Kidney capillary endothelial cell (primary cell): ENCODE measurements at places on chromosomes 5 and 9.

DNA sequence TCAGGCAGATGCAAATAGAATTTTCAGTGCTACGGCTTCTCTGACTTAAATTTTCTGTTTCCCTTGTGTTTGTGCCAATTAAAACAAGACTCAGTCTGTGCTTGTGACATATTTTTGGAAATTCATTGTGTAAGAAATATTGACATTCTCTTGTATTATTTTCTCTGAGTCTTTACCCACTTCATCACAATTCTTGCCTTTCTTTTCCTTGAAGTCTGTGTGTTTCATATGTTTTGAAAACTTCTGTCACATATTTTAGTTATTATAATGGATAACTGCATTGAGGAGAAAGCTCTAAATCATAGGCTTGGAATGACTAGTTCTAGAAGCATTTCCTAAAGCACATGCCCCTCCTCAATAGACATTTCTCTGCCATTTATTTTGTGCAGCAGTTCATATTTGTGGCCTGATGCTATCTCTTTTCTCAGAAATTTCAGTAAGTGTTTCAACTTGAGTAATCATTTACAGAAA, 206.6 kb downstream of the PALM2AKAP2 start:
- peak; percentile 78 for DNase-seq

GRCh38 chr5:87069974-87070608, 197.6 kb upstream of the RASA1 start:
- DNase-seq = peak; percentile 46

GRCh38 chr5:685262-686171, 7.6 kb downstream of the TPPP start:
- DNase-seq = no peak

DNA sequence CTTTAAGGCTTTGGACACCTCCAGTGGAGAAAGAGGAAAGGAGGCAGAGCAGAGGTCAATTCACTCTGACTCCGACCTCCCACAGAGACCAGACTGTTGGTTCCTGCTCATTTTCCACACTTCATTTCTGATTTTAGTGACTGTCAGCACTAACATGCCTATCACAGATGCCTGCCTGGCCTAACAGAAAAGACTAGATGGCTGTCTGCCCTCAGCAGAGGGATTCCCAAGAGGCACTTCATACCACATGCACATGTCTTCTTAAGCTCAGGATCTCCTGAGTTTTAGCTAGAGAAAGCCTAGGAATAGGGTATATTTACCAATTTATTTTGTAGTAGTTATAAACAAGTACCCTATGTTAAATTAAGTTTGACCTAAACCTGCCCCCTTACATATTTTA, 336.0 kb downstream of the ENC1 start:
- no peak for DNase-seq

- no peak for DNase-seq
Observed at GRCh38 chr5:128477944-128478343, 60.1 kb downstream of the FBN2 start.

- peak; percentile 9 for DNase-seq
Observed at GRCh38 chr5:174947548-174947947, 223.2 kb downstream of the MSX2 start.

DNA sequence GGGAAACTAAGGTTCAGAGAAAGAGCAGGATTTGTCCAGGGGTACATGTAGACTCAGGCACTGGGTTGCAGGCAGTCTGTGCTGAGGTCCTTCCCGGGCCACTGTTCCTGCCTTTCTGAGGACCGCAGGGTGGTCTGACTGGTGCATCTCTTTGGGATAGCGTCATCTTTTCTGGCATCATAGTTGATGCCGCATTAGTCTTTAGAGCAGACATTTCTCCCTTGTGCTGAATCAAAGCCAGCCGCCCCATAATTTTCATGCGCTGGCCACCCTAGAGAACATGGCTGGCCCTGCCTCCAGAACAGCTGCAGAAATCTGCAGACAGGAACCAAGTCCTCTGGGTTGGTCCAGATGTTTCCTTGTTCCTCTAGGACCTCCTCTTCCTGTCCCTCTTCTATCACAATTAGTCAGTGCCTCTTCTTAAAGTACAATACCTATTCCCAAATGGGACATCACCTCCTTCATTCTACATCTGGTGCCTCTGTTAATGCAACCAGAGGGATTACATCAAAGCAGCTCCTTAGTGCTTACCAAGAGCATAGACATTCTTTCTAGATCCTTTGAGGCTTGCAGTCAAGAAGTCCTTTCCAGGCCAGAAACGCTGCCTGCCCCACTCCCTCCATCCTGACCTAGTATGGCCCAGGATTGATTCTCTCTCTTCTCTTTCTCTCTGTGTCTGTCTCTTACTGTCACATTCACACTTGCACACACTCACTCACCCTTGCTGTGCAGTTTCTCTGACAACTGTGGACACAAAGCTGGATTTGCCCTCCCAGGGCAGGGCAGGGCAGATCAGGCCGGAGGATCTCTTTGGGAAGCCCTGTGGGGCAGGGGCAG, 42.0 kb upstream of the ORM1 start:
- peak; percentile 47 for DNase-seq

GRCh38 chr5:72298711-72299110, 21.3 kb downstream of the MRPS27 start:
- DNase-seq = no peak

DNA sequence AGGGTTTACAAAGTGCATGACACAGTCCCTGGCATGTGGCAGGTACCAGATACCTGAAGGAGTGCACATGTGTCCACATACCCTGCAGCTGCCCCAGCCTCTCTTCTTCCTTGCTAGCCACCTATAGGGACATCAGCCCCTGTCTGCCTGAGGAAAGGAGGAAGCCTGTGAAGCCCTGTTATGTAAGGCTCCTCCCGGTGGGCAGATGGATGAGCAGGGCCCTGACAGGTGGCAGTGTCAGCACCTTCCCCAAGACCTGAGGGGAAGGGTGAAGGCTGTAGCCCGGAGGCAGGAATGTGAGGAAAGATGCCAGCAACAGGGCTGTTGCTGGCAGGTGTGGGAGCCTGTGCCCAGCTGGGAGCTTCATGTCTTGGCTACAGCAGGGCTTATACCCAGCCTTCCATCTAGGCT, 21.7 kb downstream of the TCF7 start:
- DNase-seq = no peak

- no peak for DNase-seq
Observed at GRCh38 chr9:115192835-115193525, 75.0 kb upstream of the TNC start.

DNA sequence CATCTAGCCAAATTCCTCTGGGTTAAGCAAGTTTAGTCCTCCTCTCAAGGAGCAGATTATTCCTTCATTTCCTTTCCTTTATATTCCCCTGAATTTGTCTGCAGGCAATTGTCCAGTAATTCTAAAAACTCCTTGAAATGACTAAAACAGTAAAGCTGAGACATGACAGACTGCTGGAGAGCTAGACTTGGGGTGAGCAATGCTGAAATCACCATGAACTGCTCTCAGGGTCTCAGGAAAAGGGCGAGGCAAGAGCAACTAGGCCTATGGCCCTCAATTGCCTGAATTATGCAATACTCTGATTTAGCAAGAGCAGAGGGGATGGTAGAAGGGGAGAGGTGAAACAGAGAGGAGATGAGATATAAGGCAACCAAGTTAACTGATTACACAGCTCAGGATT, 172.9 kb upstream of the NREP start:
- no peak for DNase-seq

GRCh38 chr5:965604-966344, 42.8 kb upstream of the NKD2 start:
- no peak for DNase-seq

GRCh38 chr5:112878760-112879159, 17.7 kb downstream of the SRP19 start:
- DNase-seq = no peak
